ENCODE measurements at places on chromosomes 6 and 20. TPM values are rescaled to one million over a fixed set of nuclear protein-coding genes. Genes with fewer than 3 reads are reported as not detected.

PROKR2 gene
- polyA plus RNA-seq: 0.13 TPM

THEMIS gene
- polyA plus RNA-seq: not detected

KCNK17 gene
- not detected for polyA plus RNA-seq

FAM83B gene
- not detected for polyA plus RNA-seq

OTOR gene
- not detected for polyA plus RNA-seq

ZBTB2 gene
- polyA plus RNA-seq: 6.7 TPM

LRRC73 gene
- 0.89 TPM for polyA plus RNA-seq

TRAPPC3L gene
- 0.03 TPM for polyA plus RNA-seq

SOX4 gene
- 5.5 TPM for polyA plus RNA-seq

ZNF831 gene
- not detected for polyA plus RNA-seq

DNA sequence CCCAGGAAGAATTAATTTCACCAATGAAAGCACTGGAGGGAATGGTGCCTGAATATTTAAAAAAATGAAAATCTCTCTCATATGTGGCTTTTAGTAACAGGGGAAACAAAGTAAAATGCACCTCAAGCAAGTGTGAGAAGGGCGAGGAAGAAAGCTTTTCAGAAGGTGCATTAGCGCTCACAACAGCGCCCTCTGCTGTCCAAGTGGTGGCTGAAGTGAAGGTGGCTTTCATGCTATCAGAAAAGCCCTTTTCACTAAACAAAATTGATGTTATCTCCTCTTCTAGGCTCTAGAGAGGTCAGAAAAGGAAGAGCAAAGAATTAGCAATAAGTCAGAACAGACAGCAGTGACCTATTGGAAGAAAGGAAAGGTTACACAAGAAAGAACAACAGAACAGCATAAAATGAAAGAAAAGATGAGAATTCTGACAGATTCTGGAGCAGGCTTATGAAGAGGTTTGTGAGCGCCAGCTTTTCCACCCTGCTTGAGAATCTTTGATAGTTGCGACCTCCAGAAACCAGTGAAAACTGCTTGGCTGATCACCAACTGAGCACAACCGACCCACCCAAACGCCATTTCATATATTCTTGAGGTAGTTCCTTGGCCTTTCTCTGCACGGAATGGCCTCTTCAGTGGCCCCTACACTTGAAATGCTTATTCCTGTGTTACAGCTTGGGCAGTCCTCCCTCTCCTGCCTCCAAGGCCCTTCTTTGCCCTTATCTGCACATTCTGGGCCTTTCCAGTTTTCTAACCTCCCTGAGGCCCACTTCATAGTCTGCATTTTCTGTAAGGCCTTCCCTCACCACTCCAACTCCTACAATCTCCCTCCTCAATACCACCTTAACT, 45.3 kb downstream of the SMLR1 start:
- peak; percentile 15 for DNase-seq

DNA sequence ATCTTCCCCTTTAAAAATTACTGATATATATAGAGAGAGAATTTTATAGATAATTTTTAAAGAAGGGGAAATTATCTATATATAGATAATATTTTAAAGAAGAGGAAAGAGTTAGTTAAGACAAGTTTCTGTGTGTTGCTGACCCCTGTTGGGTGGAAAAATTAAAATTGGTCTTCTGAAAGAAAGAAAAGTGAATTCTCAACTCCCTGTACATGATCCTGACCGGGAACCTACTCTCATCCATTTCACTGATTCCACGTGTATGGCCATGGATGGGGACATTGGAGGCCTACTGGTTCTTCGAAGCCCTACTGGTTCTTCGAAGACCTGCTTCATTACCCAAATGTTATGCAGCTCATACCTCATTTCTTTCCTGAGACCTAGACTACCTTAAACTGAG, 53.0 kb upstream of the TCF21 start:
- DNase-seq: no peak

DNA sequence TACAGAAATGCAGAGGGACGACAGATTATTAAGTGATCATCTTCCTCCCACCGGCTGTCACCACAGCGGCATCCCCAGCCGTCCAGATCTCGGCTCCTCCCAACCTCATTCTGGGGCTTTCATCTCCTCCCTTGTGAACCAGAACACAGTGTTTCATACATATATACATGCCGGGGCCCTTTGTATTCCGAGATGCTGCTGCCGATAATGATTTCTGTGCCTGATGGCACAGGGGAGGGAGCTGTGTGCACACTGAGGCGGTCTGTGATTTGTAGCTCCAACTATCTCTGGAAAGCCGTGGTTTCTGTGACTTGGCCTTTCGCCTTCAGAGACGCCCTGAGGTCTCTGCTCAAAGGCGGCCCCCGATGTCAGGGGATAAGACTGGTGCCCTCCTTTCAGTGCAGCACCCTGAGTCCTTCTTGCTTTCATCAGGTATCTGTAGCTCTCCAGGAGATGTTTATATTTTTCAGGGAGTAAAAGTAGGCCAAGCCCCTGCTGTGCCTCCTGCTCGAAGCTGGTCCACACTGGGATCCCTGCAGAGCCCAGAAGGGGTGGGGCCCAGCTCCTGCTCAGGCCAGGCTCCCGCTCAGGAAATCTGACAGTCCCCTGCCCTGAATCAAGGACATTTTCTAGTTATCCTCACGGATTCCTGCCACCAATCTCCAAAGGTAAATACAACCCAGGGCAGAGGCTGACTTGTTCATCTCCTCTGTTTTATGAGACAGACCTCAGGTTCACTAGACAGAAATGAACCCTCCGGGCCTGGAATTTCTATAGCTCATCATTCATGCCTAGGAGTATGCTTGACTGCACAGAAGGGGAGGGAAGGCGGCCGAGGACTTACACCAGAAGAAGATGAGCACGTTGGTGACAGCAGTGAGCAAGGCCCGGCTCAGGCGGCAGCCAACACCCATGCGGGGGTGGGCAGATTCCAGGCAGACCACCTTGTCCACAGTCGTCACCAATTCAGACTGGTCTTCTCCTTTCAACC, 11.2 kb downstream of the LEMD2 start:
- DNase-seq: no peak

DNA sequence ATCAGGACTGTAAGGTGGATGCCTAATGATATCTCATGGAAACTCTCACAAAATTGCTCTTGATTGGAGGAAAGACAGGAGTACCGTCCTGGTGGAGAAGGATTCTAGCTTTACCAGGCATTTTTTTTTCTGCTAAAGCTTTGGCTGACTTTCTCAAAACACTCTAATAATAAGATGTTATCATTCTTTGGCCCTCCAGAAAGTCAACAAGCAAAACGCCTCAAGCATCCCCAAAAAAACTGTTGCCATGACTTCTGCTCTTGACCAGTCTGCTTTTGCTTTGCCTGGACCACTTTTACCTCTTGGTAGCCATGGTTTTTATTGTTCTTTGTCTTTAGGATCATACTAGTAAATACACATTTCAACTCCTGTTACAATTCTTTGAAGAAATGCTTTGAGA, 55.5 kb upstream of the RUNX2 start:
- DNase-seq: no peak

GRCh38 chr6:21856844-21857243, 263.3 kb downstream of the SOX4 start:
- no peak for DNase-seq

- DNase-seq: peak; percentile 80
Measured at GRCh38 chr6:170371588-170371987, 65.0 kb downstream of the FAM120B start.

DNA sequence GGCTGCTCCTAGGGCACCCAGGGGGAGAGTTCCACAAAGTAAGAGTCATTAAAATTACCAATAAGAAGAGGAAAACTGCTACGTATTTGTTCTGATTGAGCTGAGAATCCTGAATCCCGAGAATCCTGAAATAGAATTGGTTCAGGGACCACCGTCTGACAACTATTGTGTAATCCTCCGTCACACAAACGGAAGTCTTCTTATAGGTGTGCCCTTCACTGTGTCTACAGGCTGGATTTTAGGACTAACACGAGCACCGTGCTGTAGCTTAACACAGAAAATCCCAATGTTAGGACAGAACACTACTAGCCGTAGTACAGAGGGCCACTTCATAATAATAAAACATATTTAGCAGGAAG, 50.6 kb upstream of the RNF182 start:
- no peak for DNase-seq

GRCh38 chr6:139515511-139515910, 141.1 kb upstream of the CITED2 start:
- no peak for DNase-seq

- no peak for DNase-seq
Measured at GRCh38 chr6:25596928-25597818, 54.8 kb upstream of the SCGN start.

DNA sequence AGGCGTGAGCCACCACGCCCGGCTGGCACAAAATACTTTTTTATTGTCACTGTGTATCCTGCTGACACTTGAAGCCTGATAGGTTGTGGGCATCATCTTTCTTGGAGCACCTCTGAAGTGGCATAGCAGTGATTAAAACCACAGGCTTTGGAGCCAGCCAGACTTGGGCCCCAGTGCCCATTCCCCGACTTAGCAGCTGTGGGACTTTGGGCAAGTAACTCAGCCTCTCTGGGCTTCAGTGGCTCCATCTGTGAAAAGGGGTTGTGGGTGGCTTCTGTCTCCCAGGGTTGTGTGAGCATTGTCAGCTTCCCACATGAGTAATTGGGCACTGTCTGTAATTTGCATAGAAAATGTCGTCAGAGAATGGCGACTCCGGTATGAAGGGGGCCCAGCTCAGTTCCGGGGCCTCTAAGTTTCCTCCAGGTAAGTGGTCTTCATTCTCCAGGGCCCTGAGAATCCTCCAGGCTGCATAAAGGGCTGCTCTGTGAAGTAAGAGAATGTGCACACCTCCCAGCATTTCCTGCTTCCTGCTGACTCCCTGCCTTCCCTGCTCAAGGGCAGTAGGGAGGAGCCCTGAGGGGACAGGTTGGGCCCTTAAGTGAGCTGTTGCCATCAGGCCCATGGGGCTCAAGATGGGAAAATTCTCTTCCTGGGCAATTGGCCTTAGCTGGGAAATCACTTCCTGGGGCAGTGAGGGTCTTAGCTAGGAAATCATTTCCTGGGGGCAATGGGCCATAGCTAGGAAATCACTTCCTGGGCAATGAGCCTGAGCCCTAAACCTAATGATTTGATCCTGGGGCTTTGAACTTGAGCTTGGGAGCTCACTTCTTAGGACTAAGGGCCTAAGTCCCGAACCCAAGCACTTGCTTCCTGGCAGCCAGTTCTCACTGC, 27.2 kb downstream of the ARHGAP40 start:
- DNase-seq: no peak

DNA sequence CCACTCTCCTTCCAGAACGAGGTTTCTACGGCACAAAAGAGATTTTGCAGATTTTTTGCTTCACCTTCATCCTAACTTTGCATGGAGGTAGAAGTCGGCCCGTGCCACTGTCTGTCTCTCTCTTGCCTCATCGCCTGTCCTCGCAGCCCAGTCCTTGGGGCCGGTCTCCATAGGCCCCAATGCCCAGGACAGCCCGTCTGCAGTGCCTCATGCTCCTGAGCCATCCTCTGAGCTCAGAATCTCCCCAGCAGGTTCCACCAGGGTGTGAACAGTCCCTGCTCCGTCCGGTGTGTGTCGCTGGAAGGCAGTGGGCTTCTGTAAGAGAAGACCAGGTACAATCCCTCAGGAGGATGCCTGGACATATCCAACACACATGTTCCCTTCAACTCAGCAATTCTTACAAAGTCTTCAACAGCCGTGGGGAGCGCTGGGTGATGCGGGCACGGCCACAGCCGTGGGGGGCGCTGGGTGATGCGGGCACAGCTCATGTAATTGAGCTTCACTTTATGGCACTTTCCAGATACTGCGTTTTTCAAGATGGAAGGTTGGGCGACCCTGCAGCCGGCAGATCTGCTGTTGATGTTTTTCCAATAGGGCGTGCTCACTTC, 231.9 kb downstream of the DLL1 start:
- DNase-seq: no peak

DNA sequence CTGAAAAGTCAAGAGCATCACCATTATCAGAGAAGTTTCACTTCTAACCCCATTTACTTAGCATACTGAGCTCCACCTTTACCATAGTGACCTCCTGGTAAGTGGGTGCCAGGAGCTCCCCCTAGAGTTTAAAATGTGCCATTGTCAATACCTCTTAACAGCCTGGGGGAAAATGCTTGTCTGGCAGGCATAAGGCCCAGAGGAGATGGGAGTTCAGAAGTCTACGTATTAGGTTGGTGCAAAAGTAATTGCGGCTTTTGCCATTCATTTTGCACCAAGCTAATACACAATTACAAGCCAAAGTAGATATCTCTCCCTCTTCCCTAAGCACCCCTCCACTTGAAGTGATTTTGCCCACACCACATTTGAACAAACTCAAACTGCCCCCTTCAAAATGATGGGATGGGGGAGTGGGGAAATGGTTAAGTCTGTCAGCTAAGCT, 919.0 kb downstream of the KIF16B start:
- peak; percentile 24 for DNase-seq

DNA sequence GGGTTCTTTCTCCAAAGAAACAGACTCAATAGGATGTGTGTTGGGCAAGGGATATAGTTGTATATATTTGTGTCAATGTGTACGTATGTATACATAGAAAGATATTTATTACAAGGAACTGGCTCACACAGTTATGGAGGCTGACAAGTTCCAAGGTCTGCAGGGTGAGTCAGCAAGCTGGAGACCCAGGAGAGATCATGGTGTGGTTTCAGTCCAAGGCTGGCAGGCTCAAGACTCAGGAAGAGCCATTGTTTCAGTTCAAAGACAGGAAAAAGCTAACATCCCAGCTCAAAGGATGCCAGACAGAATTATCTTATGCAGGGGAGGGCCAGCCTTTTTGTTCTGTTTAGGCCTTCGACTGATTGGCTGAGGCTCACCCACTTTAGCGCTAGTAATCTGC, 89.9 kb upstream of the RALGAPA2 start:
- no peak for DNase-seq

GRCh38 chr20:25553819-25554296, 31.5 kb downstream of the NINL start:
- DNase-seq: peak; percentile 88

DNA sequence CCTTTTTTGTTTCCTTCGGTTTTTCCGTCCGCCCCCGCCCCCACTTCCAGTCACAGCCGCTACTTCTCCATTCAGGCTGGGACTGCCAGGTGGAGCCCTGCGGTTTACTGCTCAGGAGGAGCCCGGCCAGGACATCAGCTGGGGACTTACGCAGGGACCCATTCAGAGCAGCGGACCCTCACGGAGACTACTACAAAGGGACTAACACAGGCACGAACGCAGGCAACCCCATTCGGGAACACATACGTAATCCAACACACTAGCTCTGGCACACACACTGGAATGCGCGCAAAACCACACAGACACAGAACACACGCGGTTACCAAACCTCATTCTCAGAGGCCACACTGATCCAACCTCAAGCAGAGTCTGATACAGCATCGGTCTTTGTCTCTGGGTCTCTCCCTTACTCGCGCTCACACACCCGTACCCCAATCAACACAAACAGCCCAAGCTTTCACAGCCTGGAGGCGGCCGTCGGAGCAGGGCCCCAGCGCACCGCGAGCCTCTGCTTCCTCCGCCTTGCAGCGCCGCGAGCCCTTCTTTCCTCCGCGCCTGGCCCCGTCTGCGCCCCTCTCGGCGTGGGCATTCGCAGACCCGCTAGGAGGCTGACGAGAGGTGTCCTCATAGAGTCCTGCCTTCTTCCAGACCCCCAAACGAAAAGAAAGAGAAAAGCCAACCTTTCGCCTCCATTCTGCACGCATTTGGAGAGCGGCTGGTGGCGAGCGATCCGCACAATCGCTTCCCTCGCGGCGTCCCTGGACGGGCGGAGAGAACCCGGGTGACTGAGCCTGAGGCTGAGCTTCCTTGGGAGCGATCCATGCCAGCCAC, 1.1 kb upstream of the SLC32A1 start:
- DNase-seq: peak; percentile 55

All from SK-N-SH (cell line).